ENCODE measurements at places on chromosomes 5 and 9.
A peak's percentile ranks its signal among the peaks of the same experiment; 100 is the strongest.

DNA sequence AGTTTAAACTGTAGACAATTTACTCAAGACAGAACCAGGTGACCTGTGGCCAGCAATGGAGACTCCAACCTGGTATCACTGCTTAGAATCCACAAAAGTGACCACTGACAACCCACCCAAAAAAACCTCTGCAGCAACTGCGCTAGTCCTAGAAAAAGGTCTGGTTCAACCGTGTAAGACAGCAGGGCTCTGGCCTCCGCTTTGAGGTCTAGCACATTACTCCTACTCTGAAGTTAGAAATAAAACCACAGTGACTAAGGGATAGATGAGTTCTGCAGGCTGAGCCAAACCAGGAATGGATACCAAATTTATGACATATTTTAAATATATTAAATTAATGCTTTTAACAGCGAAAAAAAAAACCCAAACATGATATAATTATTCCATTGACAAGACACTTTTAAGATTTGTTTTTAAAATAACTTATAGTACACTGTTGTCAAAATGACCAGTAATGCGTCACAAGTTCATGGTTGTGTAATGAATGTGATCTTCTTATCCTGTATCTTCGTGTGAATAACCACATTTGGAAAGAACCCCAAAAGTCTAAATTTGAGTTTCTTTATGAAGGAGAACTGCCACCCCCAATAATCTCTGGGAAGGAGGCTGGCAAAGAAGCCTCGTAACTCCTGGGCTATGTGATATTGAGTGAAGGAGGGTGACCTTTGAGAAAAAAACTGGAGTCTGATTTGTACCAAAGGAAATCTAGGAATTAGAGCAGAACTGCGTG lies 101.9 kb upstream of the SLC44A1 start:
- DNase-seq: peak; percentile 61

DNA sequence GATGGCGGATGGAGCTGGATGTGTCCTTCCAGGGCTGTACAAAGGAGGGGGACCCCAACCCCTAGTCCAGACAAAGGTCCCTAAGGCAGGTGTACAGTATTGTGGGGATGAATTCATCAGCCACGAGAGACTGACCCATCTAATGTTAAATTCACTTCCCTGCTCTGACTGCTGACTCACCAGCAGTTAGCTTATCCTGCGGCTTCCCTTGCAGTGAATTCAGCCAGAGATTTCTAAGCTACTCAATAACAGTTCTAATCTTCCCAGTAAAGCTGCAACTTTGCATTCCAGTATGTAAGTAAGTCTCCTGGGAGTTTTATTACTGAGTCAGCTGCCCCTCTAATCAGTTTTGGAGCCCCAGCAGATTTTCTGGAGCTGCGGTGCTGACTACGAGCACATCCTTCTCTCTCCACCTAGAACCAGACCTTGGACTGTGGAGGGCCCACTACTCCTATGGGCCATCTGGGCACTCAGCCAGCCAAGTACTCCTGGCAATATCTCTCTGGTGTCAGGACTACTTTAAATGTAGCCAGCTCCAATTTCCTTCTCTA lies 16.1 kb downstream of the B4GALT1 start:
- peak; percentile 97 for DNase-seq

DNA sequence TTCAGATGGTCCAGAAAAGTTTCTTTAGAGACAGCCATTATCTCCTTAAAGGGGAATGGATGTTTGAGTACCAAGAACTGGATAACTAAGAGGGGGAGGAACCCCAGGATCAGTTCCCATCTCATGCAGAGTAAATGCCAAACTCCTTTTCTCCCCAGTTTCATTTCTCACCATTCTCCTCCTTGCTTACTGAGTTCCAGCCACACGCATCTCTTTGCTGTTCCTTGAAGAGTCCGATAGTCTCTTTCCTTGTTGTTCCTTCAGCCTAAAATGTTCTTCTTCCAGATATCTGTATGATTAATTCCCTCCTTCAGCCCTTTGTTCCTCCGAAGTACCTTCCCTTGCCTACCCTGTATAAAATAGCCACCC lies 30.0 kb downstream of the KDM4C start:
- no peak for DNase-seq

- DNase-seq: no peak
These were observed 28.7 kb upstream of the KLF4 start for GRCh38 chr9:107518037-107518807.

DNA sequence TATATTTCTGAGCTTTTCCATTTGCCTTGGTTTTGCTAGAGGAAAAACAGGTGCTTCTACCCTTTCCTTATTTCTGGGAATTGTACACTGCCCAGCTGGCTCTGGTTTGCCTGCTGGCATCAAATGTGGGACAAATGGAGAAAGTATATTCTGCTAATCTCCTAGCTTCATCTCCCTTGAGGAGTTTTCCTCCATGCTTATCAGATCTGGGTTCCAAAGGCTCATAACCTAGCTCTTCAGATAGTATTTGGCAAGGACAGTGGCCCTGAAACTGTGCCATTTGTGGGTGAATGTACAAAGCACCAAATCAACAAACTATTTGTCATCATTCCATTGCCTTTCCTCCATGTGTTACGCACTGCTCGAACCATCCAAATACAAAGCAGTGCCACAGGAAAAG lies 16.2 kb downstream of the PRLR start:
- no peak for DNase-seq

DNA sequence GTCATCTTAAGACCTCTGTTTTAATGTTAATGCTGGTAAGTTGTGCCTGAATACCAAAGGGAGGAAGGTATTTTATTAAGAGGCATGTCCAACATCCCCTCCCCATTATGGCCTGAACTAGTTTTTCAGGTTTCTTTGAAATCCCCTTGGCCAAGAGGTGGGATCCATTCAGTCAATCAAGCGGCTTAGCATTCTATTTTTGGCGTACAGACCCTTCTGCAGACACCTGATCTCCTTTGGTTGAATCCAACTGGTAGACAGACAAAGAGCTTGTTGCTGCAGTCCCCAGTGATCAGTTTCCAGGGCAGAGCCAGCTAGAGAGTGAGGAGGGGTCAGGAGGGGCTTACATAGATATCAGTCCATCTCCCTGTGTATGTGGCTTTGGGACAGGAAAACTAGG lies 7.9 kb upstream of the KCNMB1 start:
- DNase-seq: no peak

DNA sequence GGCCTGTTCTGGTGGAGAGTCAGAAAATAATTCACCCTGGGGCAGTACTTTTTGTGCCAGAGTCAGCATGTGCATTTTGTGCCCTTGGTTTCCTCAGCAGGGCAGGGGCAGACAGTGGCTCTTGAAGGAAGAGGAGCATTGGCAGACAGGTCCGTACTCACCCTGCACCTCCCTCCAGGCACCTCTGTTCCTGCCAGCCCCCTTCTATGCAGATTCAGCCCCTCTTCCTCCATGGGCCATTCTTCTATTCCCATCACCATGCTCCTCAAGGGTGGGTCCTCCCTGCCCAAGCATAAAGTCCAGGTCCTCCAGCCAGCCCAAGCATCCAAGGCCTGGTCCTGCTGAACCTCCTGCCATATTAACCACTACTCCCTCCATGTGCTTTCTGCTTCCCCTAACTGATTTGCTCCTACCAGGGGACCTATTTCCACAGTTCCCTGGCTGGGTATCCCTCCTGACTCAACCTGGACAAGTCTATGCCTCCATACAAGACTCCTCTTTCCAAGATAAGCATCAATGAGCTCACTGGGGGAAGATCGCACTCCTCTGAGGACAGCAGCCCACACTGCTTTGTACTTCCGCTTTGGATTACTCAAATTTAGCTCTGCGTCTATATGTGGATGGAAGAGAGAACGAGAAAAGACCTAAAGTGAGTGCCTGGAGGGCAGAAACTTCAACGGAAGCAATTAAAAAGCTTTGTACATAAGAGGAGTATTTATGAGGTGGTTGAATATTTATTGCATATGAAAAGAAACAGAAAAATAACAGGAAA lies 9.3 kb upstream of the ACSL6 start:
- no peak for DNase-seq

DNA sequence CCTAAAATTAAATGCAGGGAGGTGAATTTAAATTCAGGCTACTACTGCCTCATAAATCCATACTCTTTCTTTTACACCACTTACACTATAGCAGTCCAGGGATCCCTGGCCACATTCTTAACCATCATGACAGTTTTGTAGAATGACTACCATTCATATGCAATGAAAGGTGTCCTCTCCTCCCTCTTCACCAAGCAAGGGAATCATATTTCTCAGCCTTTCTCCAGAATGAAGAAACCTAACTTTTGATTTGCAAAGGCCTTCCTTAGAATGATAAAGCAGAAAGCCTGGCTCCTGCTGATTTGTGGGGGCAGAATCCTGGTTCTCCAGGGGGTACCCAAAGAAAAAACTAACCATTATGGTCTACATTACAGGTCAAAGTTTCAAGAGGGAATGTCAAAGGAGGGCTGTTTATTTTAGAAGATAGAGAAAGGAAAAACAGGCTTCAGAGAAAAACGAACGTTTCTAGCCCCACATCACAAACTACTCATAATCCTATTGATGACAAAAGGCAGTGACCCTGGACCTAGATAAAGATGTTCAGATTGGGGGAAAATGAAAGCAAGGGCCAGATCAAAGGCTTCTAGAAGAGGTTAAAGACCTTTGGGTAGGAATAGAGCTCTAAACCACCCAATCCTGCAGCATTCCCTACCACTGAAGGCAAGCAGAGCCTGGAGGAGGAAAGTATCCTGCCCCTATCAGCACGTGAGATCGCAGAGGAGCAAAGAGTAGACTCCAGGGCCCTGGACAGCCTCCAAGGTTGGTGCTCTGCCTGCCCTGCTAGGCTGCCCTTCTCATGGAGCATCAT lies 11.5 kb downstream of the WNT8A start:
- DNase-seq: no peak

DNA sequence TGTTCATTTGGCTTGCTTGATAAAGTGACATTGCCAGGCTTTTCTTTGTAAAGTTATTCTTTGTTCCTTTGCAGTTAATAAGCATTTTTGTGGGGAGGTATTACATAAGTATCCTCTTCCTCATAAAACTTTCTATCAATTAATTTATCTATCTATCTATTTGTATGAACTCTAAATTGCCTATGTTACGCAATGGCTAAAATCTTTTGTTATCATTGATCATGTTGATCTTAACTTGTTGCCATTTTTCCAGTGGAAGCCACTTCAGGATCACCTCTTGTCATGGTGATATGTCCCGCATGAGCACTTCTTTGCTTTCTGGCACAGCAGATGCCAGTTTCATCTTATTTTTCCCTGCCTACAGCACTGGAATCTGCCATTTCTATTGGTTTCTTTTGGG lies 436.7 kb upstream of the KIF2A start:
- no peak for DNase-seq

- no peak for DNase-seq
These were observed 45.5 kb downstream of the BICD2 start for GRCh38 chr9:92719028-92719647.

DNA sequence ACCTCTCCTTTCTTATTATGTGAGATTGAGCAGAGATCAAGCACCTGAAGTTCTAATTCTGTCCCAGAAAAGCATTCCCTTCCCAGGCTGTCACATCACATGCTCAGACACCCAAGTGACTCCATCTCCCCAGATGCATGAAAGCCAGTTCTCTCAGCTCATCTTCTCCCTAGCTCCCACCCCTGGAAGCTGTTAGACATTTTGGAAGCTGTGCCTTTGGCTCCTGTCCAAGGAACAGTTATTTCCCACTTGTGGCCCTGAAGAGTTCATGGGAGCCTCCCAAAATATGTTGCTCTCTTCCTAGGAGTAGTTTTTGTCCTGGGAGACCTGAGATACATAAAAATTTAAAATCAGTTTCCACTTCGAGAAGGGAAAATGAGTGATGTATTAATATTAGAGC lies 161.4 kb upstream of the GAS1 start:
- DNase-seq: no peak
